GM12878 (cell line): ENCODE measurements at places on chromosomes 3 and 15. TPM values are rescaled to one million over a fixed set of nuclear protein-coding genes. Genes with fewer than 3 reads are reported as not detected.

Gene ACKR4
- 0.10 TPM in 1 of 2 replicates, not detected in the other for total RNA-seq

Gene DIS3L
- 22.8 and 24.0 TPM in 2 replicates for total RNA-seq

Gene CCR8
- 14.4 and 16.9 TPM in 2 replicates for total RNA-seq

GRCh38 chr3:156617781-156618180, 56.6 kb upstream of the TIPARP start:
- no peak for DNase-seq

GRCh38 chr3:12415014-12415680, 69.1 kb upstream of the TSEN2 start:
- no peak for DNase-seq

DNA sequence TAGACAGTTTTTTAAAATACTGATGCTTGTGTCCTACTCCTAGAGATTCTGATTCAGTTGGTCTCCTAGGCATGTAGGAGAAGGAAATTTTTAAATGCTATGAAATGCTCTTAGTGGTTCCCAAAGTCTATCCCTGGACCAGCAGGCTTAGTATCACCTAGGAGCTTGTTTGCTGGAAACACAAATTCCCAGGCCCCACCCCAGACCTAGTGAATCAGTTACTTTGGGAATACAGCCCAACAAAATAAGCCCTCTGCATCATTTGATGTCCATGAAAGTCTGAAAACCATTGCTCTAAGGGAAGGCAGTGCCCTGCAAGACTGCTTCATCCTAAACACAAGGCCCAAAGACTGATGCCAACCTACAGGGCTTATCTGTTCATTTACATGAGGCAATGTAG, 36.3 kb downstream of the CCNL1 start:
- DNase-seq: no peak

DNA sequence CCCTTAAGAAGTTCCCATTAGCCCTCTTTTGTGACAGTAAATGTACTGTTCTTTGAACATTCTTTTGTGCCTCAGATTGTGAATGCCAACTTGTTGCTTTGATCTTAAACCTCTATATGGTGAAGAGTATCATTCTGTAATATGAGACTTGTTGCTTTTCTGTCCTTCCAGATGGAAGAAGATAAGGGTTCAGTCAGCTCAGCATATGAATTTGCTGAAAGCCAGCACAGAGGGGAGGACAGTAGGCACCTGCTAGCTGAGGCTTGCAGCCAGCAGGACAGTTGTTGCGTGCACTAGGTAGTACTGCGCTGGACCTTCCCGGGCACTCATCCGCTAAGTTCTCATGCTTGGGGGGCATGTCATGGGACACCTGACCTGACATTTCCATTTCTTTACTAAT, 74.7 kb downstream of the DCUN1D1 start:
- no peak for DNase-seq

DNA sequence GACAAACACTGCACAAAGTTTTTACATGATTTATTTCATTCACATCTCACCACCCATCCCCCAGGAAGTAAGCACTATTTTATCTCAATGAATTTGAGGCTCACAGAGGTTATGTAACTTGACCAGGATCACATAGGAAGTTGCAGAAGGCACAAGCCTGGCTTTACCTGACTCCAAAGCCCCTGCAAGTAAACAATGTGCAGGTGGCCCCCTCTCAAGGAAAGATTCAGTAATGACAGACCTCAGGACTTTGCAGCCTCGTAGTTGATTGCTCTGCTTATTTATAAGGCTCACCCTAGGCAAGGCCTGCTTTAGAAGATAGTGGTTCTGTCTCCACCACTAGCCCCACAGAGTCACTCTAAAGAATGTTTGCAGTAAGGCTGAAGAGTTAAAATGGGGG, 79.8 kb upstream of the MDFIC2 start:
- no peak for DNase-seq
